ENCODE measurements at places on chromosomes 5 and 9.
A peak's percentile ranks its signal among the peaks of the same experiment; 100 is the strongest.

GRCh38 chr9:138015021-138015829, 137.6 kb downstream of the CACNA1B start:
- DNase-seq: no peak

DNA sequence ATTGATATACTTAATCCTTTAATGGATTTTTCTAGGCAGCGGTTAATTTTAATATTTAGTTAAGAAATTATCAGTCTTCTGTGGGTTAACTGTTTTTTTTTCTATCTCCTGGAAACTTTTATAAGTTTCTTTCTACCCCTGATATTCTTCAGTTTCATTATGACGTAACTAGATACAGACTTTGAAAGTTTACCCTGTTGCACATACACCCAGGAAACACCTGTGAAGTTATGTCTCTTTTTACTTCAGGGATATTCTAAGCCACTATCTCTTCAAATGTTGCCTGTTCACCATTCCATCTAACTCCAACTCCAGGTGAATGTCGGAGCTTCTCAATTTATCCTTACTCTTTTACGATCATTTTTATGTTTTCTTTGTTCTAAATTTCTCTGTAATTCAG, 329.0 kb downstream of the ICE1 start:
- DNase-seq: no peak

GRCh38 chr9:78698371-78698770, 401.4 kb downstream of the PSAT1 start:
- DNase-seq: no peak

DNA sequence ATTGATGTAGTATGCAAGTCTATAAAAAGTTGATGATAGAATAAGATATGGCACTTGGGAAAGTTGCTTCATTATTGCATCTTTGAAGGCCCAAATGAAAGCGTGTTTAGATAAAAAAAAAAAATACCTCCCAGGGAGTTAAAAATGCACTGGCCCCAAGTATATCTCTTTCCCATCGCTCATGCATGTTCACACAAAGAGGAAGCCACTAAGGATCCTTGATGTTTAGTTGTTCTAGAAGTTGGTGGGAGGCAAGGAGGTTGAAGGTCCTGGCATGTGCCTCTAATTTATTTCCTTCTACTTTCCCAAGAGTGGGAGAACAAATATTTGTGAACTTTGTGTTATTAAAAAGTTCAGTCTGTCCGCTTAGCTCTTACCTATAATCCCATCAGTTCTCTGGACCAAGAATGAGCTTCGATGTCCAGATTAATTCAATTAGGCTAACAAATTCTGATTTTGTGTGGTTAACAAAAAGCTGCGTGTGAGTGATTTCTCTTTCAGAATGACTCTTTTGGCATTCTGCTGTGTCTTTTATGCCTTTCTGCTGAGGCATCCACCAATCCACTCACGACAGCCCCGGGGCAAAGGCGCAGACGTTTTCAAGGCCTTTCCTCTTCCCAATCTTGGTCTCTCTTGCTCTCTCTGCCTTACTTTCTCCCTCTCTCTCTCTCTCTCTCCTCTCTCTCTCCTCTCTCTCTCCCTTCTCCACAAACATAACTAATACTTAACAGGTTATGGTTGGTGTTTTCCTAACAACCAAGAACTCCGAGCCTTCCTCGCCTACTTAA, 135.1 kb upstream of the ERCC6L2 start:
- no peak for DNase-seq

- no peak for DNase-seq
Observed at GRCh38 chr9:97487861-97488260, 13.6 kb upstream of the TMOD1 start.

DNA sequence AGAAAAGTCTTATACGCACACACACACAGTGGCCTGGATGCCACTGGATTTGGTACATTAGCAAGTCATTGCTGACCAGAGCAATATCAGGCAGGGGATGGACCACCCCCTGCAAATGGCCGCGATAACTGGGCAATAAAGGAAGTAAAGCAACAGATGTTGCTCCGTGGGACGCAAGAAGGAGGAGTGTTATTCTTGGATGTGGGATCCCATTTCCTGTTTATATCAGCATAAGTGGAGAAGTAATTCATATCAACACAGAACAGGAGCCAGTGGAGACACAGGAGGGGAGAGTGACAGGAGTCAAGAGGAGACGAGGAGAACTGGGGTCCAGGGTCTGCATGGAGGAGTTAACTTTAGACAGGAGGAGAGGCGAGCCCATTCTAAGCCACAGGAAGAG, 18.4 kb downstream of the RUFY1 start:
- DNase-seq: no peak

DNA sequence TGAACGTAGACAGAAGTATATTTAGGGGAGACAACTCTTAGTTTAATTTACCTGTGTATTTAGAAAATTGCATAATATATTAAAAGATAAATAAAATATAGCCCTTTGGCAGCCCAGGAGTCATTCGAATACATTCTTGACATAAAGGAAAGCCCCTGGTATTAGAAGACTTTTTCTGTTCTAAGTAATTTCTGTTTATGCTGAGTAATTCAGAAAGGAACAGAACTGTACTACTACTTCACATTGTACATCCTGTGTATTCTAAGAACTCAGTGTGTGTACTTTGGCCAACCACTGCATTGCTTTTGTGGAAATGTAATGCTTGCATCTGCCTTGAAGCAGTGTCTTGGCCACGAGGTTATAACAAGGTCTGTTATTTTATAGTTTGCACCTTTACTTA, 136.4 kb downstream of the KDM4C start:
- DNase-seq: no peak

DNA sequence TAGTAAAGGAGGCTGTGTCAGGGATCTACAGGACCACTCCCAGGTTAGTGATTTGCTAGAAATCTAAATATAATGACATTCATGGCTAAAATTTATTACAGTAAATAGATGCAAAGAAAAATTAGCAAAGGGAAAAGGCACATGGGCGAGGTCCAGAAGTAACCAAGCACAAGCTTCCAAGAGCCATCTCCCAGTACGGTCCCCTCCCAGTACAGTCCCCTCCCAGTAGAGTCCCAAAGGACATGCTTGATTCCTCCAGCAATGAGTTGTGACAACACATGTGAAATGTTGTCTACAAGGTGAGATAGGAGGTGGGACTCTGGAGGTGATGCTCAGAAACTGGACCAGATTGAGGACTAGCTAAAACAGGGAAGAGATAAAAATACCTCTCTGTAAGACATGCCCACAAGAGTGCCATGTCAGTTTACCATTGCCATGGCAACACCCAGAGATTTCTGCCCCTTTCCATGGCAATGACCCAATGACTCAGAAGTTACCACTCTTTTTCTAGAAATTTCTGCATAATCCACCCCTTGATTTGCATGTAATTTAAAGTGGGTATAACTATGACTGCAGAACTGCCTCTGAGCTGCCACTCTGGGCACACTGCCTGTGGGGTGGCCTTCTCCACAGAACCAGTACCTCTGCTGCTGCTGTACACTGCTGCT, 27.9 kb upstream of the CEMIP2 start:
- no peak for DNase-seq

DNA sequence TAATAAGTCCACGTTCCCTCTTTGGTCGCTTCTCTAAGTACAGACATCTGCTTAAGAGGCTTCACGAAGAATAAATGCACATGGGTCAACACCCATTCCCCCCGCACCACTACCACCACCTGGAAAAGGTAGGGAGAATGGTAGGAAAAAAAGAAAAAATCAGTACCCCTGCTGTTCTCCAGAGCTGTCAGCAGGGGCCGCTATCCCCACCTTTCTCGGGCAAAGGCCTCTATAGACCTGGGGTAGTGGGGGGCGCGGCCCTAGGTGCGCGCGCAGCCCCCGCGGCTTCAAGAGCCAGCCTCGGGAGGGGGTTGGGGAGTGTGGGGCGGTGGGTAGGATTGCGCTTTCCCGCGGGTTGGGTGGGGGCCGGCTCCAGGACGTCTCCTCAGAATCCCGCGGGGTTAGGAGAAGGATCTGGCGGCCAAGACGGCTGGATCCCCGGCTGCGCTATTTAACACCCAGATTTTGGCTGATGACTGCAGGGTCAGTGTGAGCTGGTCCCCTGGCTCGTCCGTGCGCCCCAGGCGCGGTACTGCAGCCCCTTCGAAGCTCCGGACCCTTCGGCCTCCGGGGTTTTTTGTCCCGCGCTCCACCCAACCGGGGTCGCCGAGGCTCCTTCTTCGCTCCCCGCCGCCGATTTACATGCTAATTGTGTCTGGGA, 1.6 kb upstream of the SEMA6A start:
- no peak for DNase-seq

DNA sequence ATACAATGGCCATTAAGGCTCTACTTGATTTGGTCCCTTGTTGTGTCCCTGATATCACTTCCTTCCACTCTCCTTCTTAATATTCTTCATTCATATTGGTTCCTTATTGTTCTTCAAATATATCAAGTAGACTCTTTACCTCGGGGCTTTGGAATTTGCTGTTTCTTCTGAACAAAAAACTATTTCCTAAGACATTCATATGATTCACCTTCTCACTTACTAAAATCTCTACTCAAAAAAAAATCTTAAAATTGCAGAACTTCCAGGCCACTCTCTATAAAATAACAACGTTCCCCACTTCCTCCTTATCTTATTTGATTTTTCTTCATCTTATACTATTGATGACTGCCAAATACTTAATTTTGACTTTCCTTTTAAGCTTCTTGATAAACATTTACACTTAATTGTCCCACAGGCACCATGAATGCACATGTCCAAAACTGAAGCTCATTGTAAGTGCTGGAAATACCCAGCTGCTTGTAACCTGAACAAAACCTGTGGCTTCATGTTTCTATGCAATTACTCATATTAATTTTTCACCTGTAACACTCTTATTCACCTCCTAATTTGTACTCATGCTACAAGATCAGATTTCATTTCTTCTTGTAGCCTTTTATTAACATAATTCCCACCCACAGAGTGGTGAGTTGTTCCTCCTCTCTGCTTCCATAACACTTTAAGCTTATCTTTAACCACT, 58.4 kb upstream of the NUDT12 start:
- DNase-seq: no peak

DNA sequence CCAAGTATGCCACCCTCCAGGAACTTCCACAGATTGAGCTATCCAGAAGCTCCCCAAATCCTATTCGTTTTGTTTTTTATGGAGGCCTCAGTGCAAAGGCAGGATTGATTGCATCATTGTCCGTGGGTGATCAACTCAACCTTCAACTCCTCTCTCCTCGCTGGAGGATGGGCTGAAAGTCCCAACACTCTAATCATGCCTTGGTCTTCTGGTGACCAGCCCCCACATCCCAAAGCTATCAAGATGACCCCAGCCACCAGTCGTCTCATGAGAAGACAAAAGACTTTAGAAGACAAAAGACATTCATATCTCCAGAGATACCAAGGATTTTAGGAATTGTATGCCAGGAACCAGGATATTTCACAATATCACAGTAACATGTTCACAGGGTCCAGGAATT, 441.6 kb upstream of the WWC1 start:
- DNase-seq: no peak

GRCh38 chr5:123450640-123451039, 27.4 kb upstream of the CEP120 start:
- DNase-seq: peak; percentile 47

DNA sequence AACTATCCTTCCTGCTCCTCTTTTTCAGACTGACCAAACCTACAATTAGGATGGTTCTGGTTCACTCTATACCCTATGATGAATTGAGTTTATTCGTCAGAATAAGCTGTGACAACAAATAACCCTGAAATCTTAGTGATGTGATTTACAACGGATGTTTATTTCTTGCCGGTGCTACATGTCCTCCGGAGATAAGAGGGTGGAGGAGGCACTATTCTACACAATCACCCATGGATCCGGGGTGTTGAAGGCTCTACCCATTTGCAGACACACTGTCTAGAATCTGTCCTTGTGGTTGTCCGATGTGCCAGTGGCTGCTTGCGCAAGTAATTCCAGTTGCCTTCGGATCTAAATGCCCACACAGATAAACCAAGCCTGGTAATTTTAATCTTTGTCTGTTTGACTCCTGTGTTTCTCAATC, 44.7 kb downstream of the CDC14B start:
- DNase-seq: no peak

DNA sequence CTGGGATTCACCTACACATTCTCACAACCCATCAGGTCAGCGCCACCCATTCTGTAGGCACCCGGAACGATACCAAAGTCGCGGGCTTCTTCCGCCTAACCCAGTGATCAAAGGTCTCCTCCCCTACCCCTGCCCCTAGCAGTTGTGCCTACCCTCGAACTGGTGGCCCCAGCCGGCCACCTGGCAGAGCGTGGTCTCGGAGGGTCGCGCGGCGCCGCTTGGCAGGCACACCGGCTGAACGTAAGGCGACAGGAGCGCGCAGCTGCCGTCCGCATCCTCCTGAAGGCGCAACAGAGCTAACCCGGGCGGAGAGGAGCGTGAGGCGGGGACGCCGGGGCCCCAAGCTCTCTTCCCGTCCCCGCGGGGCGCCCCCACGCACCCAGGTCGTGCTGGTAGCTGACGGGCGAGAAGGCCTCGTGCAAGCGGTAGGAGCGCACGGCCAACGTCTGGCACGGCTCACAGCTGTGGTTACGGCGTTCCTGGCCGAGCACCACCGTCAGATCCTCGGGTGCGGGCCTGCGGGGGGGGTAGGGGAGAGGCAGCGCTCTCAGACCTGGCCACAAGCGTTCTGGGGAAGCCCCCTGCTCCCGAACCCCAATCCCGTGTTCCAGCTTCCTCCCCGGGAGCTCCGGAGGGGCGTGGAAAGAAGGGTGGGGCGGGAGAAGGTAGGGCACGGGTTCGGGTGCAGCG, 2.8 kb upstream of the PFN3 start:
- no peak for DNase-seq

GRCh38 chr5:161034451-161034850, 182.4 kb upstream of the ATP10B start:
- no peak for DNase-seq

DNA sequence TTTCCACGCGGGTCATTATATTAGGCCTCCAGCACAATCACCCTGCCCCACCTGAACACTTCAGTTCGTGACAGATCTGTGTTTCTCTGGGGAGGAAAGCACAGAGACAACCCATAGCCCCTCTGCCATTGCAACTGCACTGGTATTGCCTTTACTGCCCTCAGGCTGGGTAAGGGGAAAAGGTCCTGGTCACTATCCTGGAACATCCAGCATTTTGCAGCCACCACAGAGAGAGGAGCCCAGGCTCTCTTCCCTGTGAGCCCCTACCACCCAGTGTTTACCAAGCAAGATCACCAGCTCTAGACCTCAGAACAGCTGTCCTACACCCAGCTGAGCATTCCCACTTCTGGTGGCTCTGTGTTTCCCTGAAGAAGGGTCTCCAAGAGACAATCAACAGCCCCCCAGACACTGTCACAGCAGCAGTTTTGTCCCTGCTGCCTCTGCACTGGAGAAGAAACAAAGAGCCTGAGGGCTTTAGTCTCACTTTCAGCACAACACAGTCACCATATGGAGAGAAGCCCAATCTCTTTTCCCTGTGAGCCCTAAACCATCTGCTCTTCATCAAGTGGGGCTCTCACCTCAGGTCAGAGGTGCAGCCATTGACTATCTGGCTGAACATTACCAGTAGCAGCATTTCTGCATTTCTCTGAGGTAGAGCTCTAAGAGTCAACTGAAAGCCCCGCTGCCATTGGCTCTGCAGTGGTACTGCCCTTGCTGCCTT, 655.2 kb upstream of the FAM174A start:
- DNase-seq: no peak

DNA sequence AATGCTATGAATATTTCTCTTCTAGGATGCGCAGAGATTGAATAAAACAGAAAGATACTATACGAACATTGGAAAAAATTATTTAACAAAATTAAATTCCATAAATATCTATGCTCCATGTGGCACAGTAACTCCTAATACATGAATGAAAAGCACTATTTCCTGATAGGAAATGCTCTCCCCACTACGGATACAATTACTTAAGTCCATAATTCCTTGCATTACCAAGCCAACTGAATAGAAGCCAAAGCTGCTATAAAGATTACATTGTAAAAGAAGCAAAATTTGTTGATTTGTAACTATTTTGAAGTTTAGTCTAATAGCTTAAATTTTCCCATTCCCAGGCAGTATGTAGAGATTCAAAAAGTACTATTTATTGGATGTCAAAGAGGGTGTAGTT, 61.8 kb upstream of the SNX2 start:
- DNase-seq: no peak
